ENCODE measurements at places on chromosomes 3 and 15. TPM values are rescaled to one million over a fixed set of nuclear protein-coding genes. Genes with fewer than 3 reads are reported as not detected.
A peak's percentile ranks its signal among the peaks of the same experiment; 100 is the strongest.

- no peaks in the 10 kb centered on the region for H3K27me3 ChIP-seq
- H3K4me3 ChIP-seq = no peak overlapping the region
- DNase-seq = no peak
- H3K27ac ChIP-seq = no peak overlapping the region
- no peaks in the 10 kb centered on the region for H3K36me3 ChIP-seq
Measured at GRCh38 chr3:83317605-83318004, 1556.2 kb upstream of the GBE1 start.

Gene C3orf80
- polyA plus RNA-seq = 4.2 TPM

GRCh38 chr3:150925751-150926201, 20.5 kb upstream of the MINDY4B start:
- DNase-seq = peak; percentile 54
- H3K36me3 ChIP-seq = no peaks in the 10 kb centered on the region

DNA sequence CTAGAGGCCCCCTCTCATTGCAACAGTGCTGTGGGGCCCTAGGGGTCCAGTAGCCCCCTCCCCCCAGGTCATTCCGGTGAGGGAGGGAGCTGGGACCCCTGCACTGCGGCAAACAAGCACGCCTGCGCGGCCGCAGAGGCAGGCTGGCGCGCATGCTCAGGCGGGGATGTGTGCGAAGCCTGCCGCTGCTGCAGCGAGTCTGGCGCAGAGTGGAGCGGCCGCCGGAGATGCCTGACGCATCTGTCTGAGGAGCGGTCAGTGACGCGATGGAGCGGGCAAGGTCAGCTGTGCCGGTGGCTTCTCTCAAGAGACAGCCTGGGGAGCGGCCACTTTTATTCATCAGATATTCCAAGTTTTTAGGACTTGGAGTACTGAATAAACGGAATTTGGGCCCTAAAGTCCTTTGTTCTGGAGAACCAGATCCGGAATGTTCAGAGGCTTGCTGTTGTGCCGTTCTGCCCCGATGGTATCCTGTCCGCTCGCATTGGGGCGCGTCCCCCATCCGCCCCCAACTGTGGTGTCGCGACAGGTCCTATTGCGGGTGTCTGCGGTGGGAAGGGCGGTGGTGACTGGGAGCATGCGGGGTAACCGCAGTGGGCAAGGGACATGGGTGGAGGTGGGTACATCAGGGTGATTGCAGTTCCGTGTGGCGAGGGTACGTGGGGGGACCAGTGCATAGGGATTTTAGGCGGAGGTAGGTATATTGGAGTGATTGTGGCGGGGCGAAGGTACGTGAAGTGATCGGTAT, at the start of the genes SNRPN and SNURF:
TSS of gene SNRPN (plus strand) at position 205 of the 748 bp plus-strand sequence. CDS start 19,467 bp downstream, outside the sequence.
TSS of gene SNURF (plus strand) at position 205 of the 748 bp plus-strand sequence. CDS start at position 267, 62 bp downstream.
- peak within 1 kb of the TSS; percentile 86 for H3K4me3 ChIP-seq
- peak within 1 kb of the TSS; percentile 93 for H3K27ac ChIP-seq
- H3K4me1 ChIP-seq = no peaks in the 10 kb centered on the region
- peak; percentile 48 for DNase-seq

GRCh38 chr3:45092132-45093031, 53.8 kb downstream of the CDCP1 start:
- no peak overlapping the region for H3K4me3 ChIP-seq
- no peaks in the 10 kb centered on the region for H3K27me3 ChIP-seq
- no peaks in the 10 kb centered on the region for H3K36me3 ChIP-seq
- no peak for DNase-seq
- H3K4me1 ChIP-seq = peaks cover 3% of the 10 kb centered on the region
